ENCODE measurements at places on chromosomes 2 and 18.

DNA sequence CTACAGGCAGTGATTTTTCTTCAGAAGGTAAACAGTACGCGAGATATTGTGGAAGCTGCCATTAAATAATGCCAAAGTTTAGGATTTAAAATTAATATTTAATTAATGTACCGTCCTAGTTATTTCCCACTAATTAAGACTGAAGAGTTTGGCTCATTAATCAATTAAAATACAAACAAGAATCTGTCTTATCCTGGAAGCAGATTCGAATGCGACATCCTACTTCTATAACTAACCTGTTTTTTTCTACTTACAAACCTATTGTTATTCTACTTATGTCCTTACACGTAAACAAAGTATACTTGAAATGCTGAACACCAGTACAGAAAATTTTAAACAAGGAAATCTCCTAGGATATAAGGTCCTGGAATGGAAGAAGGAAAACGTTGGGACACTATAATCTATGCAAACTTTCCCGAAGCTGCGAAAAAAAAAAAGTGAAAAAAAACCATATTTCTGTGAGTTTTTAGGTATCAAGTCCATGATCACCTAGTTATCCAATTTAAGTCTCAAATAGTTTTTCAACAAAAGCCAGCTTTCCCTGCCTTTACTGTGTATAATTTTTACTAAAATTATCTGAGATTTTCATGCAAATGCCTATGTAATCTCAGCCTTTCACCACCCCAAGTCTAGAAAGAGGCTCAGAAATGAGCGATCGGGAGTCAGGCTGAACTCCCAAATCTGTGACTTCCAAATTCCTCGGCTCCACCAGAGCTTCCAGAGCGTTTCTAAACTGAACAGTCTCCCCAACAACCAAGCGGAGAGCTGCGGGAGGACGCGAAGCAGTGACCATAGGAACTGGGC is 1.2 kb upstream of the C2orf15 start:
- no peak for DNase-seq

DNA sequence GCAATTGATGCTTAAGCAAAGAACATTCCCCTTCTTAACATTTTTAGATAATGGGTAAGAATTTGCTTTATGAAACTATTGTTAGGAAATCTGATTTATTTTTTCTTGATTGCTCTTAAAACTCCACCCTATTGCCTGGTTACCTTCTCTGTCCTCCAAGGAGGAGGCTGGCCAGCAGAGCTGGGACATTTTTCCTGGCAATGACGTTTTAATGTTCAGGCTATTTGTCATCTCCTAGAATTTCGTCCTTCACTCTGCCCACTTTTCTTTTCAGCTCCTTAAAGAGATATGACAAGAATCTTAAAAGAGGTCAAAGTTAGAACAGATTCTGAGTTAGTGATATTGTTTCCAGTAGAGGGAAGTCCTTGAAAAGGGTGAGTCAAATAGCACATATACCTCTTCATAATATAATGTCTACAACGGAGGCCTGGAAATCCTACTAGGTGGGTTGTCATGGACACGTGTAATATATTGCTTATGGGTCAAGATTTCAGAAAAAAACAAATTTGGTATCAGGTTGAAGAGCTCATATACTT is 141.0 kb downstream of the CMPK2 start:
- no peak for DNase-seq

GRCh38 chr2:4745056-4745991 is 946.9 kb upstream of the SOX11 start:
- no peak for DNase-seq

DNA sequence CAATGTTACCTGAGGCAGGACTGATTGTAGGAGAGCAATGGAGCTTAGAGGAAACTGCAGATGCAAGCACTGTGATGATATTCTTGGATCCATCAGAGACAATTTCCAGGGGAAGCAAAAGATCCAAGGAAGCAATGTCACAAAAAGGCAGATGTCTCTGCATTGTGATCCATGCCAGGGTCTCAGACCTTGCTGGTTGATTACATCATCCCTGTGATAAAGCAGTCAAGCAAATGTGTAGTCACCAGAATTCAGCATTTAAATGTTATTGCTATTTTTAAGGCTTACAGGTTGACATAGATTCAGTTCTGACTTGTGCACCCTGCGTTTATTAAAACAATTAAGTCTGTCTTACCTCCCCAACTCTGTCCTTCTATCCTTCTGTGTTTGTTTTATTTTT is 56.8 kb upstream of the CCDC85A start:
- no peak for DNase-seq

DNA sequence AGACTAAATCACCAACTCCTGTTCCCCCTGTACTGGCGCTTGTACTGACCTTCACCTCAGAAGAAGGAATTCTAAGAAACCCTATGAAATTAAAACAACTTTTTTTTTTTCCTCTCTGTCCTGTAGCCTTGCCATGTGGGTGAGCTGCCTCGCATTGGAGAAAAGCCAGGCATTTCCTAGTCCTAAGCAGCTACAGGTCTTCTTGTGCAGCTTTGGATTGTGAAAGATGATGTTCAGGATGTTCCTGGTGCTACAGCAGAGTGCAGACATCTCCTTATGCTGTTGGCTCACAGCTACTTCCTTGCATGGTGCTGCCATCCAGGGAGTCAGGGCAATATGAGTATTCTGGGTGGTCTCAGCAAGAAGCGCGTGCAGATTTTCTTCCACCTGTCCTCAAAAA is 11.9 kb downstream of the PIK3C3 start:
- DNase-seq: no peak

- no peak for DNase-seq
Observed at GRCh38 chr2:176137252-176137580, 7.7 kb downstream of the HOXD8 start.

DNA sequence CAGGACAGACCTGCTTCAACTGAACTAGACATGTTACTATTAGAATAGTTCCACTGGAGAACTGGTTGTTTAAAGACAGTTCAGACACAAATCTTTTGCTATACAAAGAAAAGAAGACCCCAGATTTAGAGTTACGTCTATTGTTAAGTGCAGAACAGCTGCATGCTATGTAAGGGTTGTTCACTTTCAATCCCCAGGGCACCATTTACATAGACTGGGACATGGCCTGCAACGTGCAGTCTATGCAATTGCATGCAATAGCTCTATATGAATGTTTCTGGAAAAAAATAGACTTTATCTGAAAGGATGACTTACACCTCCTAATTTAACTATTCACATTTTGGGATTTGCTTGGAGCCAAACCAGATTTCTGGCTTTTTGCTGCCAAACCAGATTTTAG is 36.1 kb upstream of the DPP10 start:
- DNase-seq: no peak

GRCh38 chr18:35334212-35334611 is 10.0 kb downstream of the ZNF24 start:
- DNase-seq: no peak

GRCh38 chr2:120622886-120623753 is 112.5 kb upstream of the GLI2 start:
- DNase-seq: no peak

GRCh38 chr2:32330136-32330535 is 26.7 kb upstream of the BIRC6 start:
- no peak for DNase-seq

DNA sequence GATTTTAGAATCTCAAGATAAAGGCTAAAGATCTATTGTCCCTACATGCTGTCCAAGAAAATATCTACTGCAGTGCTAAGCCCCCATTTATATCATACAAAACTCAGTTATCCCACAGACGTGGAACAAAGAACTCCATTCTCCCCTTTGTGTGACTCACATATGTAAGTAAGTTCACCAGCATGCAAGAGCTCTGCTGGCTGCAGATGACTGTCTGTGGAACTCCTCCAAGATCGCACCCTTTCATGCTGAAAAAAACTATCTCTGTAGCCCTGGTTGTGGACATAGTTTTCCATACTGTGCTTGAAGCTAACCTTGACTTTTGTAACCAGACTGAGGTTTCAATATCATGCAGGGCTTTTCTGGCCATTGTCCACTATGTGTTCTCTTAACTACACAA is 207.1 kb downstream of the ZNF521 start:
- DNase-seq: no peak

GRCh38 chr2:240247241-240247867 is 106.9 kb upstream of the OTOS start:
- no peak for DNase-seq
